Upper lobe of left lung (tissue), 6 donors: ENCODE measurements at places on chromosomes 11 and 22. TPM values are rescaled to one million over a fixed set of nuclear protein-coding genes. Genes with fewer than 3 reads are reported as not detected.

The ENTHD1 gene
- total RNA-seq, result not detected

- DNase-seq, result no peak
Observed at GRCh38 chr11:111612224-111612623, 10.0 kb downstream of the SIK2 start.

GRCh38 chr11:2128130-2128510 is 11.1 kb downstream of the IGF2 start:
- DNase-seq, result no peak

The ABCG4 gene
- total RNA-seq, result not detected

GRCh38 chr11:14583252-14584034 is 60.2 kb upstream of the PDE3B start:
- no peak for DNase-seq

The PDGFD gene
- 2.1 TPM for total RNA-seq

The ACRV1 gene
- total RNA-seq, result not detected
